ENCODE measurements at places on chromosomes 7 and 10.

DNA sequence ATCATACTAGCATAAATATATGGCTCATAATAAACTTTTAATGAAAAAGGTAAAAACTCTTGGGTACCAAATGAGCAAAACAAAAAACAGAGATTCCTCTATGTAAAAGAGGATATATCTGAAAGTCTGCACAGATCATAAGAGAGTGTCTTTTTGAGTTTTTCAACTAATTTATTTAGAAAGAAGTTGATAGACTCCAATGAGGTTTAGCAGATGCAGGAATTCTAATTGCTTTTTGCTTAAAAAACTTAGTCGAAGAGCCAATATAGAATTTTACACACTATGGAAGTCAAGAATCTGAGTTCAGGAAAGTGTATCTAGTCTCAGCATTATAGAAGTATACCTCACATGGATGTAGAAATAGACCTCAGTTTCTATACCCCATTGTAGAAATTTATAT is 3.4 kb upstream of the MLLT10 start:
- DNase-seq: no peak

DNA sequence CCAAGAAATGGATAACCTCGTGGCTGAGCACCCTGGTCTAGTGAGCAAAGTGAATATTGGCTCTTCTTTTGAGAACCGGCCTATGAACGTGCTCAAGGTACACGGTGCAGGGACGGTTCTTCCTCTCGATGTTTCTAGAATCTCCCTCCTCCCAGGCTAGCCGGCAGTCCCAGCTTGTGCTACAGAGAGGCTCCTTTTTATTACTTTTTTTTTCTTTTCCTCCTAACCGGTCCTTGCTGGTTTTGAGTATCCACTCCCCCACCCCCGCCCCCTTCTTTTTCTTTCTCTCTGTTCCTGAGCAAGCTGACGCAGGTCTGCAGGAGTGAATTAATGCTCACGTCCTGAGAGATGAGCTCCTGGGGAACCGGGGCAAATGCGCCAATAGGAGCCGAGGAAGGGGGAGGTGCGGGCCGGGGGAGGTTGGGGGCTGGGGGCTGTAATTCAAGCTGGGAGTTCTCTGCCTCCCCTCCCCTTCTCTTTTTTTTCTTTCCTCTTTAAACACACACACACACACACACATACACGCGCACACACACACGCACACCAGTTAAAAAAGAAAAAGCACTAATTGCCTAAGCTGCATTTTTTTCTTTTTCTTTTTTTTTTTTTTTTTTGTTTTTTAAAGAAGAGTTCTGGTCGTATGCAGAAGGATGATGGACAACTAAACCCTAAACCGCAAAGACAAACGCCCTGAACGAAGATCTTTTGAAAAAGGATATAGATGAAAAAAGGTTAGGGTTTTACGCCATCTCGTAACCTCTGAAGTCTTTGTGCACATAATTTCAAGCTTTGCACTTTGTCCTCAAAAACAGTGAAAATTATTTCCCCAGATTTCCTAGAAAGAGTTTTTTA is 6.6 kb downstream of the CPA2 start:
- no peak for DNase-seq

DNA sequence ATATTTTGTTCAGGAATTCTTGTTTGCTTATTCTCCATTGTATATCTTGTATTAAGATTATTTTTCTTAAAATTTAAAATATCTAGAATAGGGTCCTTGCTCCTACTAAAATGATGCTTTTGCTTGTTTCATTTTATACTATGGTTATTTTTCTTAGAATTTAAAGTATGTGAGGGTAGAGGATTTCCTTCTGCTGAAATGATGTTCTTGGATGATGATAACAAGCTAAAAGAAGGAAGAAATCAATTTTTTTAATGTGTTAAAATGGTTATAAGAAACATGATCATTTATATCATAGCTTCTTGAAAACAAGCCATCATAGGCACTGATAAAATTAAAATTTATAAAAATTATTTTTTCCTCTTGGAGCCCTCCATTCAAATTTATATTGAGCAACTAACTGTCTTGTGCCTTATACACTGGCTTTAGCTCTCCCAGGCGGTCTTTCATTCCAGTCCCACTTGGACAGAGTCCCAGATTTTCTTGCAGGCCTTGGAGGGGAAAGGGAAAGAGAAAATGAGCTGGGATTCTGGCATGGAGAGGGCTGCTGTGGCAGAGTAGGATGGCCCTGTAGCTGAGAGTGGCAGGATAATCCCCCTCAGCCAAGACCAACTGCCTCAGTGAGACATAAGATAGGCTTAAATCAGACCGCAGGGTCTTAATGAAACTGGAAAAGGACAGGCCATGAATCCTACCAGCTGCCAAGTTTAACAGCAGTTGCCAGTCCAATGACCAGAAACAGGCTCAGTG is 60.2 kb downstream of the DNAJB9 start:
- no peak for DNase-seq

- no peak for DNase-seq
Measured at GRCh38 chr7:137421366-137421765, 77.8 kb upstream of the PTN start.

DNA sequence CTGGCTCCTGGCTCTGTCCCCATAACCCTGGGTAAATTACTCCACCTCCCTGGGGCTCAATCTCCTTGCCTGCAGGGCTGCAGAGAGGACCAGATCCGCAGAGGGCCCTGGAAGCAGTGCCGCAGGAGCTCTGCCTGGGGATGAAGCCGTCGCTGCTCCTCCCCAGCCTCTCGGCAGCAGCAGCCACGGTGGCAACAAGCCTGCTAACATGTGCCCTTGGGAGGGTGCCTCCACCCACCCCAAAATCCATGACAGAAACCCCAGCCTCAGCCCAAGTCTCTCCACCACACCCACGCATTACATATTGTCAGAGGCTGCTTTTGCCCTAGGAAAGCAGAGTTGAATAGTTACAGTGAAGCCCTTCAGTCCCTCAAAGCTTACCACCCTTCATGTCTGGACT is 486.4 kb upstream of the FOXK1 start:
- no peak for DNase-seq

GRCh38 chr7:64653721-64654401 is 12.1 kb upstream of the ZNF107 start:
- no peak for DNase-seq

GRCh38 chr7:97004247-97005182 is 838 bp upstream of the DLX6 start:
- DNase-seq: no peak

GRCh38 chr7:99325001-99325493 is 651 bp upstream of the ARPC1A start:
- DNase-seq: no peak

DNA sequence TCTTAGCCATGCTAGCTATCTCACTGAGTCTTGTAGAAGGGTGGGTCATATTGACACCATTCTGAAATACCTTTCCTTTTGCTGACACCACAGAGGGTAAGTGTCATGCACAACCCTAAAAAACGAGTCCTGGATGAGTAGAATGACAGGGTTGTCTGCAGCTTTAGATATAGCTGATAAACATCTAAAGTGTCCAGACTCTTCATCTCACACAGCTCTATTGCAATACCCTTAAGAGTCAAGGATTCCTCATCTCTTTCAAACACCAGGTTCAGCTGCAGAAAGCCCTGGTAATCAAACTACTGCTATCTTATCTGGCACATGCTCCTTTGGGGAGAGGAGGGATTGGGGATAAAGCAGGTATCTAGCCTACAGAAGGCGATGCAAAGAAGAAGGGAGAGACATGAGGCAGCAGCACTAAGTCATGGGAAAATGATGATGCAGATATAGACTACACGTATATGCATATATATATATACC is 127.0 kb downstream of the ANK3 start:
- DNase-seq: no peak

GRCh38 chr7:136174477-136175125 is 197.4 kb upstream of the MTPN start:
- no peak for DNase-seq

DNA sequence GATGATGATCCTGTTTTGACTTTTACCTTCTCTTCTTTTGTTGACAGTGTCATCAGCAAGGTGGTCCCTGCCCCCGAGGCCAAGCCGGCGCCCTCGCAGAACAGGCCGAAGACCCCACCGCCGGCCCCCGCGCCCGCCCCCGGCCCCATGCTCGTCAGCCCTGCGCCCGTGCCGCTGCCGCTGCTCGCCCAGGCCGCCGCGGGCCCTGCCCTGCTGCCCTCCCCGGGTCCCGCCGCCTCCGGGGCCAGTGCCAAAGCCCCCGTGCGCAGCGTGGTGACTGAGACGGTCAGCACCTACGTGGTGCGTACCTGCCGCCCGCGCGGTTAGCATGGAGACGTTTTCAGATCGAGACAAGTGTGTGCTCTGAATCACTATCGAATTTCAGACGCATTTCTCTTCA is 45.5 kb upstream of the GATA3 start:
- DNase-seq: no peak

- no peak for DNase-seq
Measured at GRCh38 chr10:122084286-122085041, 95.5 kb downstream of the TACC2 start.

DNA sequence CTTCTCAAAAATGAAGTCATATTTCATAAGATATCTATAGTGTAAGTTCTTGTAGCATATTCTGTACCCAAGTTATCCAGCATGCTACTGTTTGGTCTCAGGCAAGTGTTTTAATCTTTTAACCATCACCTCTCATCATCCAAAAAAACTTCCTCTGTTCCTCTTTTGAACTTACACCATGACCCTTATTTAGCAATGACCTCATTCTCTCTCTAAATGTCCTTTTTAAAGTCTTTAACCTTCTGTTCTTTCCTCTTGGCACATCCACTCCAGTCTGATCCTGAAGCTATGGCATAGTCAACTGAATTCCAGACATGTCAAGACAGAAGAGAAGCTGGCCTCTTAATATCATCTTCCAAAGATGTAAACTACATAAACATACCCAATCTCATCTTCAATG is 26.2 kb downstream of the PPP3CB start:
- no peak for DNase-seq

DNA sequence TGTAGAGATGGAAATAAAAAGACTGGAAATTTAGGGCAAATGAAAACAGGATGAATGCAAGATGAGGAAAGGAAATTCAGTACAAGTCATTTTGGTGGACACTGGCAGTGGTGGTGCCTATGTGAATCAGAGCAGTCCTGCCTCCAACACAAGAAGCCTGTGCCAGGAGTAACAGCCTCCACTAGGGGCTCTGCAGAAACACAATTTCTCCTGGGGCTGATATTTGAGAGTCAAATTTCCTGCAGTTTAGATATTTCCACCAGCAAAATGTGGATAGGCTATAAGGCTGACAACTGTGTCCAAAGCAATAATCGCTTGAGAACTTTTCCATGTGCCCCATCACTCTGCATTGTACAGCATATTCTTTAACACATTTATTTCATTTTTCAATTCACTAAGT is 4.7 kb upstream of the PLXDC2 start:
- peak; percentile 36 for DNase-seq

GRCh38 chr10:128713874-128714570 is 587.8 kb upstream of the MKI67 start:
- DNase-seq: no peak

- no peak for DNase-seq
Measured at GRCh38 chr7:148620749-148621359, 30.3 kb downstream of the C7orf33 start.

DNA sequence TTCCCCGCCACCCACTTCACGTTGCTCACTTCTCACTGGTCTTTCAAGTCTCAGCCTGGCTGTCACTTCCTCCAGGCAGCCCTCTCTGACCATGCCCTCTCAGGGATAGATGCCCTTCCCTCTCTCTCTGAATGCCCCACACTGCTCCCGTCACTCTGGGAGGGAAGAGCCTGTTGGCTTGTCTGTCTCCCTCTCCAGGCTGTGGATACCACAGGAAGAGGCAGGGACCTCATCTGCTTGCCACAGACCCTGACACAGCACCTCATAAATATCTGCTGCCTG is 93.1 kb downstream of the OAT start:
- DNase-seq: no peak

- DNase-seq: peak; percentile 35
Measured at GRCh38 chr10:121469797-121470606, 128.2 kb downstream of the FGFR2 start.

DNA sequence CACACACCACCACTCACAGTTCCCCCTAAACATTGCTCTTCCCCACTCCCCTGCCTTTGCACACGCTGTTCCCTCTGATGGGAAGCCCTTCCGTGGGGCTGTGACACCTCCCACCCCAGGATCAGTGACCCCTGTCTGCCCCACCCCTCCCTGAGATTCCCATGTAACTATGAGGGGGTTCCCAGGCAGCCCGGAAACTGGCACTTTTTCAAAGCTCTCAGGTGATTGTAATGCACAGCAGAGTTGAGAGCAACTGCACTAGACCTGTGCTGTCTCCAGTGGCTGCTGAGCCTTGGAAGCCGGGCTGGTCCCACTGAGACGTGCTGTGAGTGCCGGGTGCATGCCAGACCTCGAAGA is 29.8 kb downstream of the GPRIN2 start:
- DNase-seq: no peak

DNA sequence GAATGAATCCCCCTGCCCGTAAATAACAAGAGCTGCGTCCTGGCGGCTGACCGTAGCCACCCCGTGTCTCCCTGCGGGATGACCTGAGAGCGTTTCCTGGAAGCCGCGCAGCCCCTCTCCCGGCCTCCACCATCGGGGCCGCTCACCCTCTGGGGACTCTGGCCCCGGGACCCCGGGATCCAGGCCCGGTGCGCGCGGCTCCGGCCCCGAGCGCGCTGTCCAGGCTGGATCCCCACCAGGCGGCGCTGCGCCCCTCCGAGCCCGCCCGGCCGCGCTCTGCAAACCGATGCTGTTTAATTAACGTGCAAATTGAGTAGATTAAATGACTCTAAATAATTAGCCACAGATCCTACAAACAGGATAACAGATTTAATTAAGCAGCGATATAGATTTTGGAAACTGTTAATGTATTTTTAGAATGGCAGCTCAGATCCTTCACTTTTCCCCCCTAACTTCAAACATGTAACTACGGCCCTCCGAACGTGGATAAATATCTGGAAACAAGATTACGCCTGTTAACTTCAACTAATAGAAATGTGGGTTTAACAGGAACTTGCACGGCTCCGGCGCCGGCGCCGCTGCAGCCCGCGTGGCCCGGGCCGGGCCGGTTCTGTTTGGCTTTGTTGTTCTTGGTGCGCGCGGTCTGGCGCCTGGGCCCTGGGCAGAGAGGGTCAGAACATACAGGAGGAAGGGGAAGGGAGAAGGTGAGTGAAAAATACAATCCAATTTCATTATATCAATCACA is 7.1 kb upstream of the UNCX start:
- DNase-seq: peak; percentile 89

- no peak for DNase-seq
Measured at GRCh38 chr7:141393056-141393455, 158.2 kb upstream of the AGK start.

DNA sequence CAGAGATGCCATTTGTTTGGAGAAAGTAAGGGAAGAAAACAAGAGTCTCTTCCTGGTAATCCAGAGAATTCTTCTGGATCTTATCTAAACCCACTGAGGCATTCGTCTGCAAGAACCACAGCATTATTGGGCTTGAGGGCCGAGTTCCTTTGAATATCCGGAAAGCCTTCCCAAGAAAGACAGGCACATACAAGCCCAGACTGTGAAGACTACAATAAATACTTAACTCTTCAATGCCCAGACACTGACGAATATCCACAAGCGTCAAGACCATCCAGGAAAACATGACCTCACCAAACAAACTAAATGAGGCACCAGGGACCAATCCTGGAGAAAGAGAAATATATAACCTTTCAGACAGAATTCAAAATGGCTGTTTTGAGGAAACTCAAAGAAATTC is 99.0 kb downstream of the RNF32 start:
- no peak for DNase-seq
